ENCODE measurements at places on chromosomes 5 and 9.

DNA sequence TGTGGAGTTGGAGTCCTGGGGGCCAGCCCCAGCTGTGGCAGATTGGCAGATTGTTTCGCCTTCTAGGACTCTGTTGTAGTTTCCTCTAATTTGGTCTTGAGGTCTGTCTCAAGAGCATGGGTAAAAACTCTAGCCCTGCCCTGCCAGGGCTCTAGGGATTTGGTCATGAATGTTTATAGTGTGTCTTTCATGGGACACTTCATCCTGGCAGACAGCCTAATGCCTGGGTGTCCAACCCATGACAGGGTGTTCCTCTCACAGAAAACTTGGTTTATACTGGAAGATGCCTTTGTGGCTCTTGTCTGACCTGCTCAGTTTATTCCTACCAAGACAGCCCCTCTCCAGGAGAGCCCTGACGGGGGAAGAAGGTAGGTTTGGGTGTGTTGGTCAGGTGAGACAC, 45.5 kb downstream of the GALNT12 start:
- DNase-seq, result no peak

DNA sequence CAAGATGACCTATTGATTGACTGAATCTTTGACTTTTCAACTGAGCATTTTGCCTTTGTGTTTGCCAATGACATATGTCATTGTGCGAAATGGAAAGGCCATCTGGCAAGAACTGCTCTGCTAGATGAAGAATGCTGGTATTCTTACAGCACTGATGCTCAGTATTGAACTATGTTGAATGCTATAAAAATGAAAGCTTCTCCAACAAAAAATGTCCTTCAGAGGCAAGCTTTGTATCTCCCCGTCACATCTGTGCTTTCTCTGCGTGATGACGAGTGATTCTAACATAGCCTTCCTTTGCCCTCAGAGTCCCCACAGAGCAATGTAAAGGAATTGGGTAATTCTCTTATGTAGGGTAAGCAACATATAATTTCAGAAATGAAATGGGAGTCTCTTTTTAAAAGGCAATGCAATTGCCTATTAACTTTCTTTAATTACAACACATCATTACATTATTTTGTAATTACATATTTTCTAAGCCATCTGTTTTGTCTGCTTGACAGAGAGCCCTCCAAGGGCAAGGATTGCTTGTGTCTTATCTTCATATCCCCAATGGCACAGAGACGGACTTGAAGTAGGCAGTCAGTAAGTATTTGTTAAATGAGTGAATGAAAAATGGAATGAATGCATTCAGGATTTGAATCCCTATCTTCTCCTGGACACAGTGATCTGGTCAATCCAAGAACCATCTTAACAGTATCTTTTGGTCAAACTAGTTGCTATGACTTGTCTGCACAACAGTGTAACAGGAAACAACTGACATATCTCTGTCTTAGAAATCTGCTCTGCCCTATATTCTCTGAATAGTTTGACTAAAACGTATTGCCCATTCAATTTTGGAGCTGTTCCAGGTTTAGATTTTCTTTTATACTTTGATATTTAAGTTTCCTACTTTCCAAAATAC, 46.1 kb downstream of the ENC1 start:
- no peak for DNase-seq

- no peak for DNase-seq
These were observed 51.0 kb downstream of the SH3PXD2B start for GRCh38 chr5:172403189-172403796.

DNA sequence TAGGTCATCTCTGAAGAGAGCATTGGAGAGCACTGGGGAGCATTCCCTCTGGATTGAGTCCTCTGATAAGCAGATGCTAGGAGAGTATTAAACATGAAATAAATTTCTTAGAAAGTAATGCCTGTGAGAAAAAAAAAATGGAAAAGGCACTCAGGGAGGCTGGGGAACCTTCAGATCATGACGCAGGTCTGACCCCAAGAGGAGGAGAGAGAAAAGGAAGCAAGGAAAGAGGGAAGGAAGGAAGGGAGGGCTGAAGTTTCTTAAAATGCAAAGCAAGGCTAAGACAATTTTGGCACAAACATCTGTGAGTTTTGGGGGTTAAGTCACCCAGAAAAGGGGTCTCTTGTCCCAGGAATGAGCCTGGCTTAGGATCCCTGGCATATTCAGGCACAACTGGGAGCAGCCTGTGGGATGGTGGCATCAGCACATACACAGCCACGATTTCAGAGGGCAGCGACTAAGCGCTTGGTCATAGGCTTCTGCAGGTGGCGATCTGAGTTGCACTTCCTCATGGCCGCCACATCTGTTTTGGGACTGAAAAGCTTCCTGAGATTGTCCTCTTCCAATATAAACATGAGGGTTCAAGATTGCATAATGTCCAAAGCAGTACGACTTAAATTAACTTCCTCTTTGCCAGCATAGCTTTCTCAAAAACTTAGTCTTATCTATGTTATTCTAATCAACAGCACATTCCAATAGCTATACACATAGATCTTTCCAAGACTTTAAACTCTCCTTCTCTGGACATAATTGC, 692.7 kb downstream of the DNAH5 start:
- DNase-seq, result peak; percentile 37

DNA sequence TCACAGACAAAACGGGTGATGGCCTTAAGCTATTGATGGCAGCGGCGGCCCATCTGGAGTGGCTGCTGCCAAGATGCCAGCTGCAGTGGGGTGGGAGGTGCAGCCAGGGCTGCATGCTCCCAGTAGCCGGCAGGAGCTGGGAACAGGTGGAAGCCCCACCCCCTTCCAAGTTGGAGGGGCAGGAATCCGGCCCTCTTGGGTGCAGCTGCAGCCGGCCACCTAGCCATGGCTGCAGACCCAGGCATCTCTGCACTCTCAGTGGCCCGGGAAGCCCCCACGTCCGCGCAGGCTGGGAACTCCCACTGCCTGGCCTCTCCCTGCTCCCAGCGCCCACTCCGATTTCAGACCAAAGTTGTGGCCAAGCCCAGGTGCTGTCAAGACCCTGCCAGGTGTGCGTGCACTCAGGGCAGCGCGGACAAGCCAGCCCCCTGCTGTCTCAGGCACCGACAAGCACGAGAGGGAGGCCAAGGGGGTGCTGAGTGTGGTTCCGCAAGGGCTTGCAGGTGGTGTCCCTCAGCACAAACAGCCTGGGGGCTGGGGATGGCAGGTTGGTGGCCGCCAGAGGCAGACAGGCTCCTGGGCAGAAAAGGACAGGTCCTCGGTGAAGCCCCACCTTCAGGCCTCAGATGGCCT, 115.1 kb upstream of the TSLP start:
- no peak for DNase-seq

DNA sequence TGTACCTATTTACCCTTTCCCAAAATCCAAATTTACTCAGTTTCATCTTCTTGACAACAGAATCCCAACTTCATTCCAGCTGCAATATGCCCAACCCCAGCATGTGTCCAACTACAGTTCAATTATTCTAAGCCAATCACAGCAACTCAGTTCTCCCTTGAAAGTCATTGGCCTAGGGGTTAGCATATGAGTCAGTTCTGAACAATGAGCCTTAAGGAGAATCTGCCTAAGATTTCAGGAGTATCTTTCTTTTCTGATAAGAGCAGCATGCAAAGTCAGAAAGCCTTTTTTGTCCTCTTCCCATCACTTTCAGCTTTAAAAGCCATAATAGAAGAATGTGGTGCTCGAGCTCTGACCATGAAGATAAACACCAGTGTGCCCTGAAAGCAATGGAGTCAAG, 44.4 kb upstream of the RASGRF2 start:
- no peak for DNase-seq

GRCh38 chr9:3237121-3237520, 288.7 kb downstream of the RFX3 start:
- no peak for DNase-seq

DNA sequence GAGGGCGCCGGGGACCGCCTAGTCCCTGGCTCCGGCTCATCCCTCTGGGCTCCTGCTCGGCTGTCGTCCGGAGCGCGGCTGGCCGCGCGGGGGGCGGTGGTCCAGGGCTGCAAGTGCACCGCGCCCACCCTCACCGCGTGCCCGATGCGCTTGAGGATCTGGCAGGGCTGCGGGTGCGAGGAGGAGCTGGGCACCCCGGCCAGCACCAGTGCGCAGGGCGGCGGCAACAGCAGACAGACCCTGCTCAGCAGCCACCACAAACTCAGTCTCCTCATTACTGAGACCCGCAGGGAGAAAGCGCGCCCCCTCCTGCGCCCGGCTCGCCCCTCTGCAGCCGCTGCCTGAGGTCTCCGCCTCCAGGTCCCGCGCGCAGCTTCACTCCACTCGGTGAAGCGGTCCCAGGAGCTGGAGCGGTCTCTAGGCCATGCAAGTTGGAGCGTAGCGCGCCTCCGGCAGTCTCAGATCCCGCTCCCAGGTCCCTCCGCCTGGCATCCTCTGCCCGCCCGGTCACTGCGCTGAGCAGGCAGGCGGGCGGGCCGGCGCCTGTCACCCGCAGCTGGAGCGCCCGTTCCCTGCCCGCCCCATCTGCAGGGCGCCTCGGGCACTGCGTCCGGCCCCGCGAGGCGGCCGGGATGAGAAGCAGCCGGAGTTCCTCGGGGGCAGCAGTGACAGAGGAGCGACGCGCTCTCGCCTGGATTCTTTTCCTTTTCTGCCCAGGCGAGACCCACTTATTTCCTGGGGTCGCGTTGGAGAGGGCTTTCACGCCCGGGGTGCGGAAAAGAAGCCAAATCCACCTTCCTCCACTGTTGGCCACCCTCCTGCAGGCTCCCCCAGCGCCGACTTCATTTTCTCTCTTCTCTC, 512 bp downstream of the GRIN3A start:
- DNase-seq, result no peak

DNA sequence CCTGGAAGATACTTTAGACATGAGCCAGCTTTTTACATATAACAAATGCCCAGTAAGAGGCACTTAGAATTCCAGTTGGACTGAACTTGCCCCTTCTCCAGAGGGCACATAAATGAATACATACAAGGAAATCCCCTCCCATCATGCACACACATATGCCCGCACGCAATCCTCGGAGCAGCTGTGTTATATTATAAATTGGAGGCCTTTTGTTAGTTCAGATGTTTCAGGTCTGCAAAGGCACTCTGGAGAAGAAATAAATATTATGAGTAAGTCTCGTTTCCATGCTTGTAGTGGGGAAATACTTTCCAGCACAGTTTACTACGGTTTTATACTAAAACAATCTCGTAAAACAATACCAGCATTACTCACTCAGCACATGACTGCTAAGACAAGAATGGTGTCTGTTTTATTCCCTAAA, 17.6 kb upstream of the MUSK start:
- DNase-seq, result peak; percentile 83

GRCh38 chr5:127085371-127085770, 12.1 kb upstream of the C5orf63 start:
- DNase-seq, result no peak

GRCh38 chr5:180499684-180500083, 5.5 kb downstream of the CNOT6 start:
- DNase-seq, result no peak

DNA sequence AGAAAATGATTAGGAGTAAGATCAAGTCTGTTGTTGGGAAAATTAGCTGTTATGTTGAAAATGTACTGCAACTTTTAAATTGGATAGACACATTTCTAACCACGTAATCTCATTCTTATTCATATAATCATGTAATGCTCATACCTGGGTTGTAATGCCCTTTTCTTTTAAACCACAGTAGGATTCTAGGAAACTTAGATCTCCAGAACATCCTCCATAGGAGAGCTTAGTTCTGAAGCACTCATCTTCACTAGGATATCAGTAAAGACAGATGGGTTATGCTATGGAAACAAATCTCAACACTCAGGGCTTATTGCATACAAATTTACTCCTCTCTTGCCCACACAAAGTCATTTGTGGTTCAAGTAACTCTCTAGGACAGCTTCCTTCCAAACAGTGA, 34.8 kb upstream of the ANXA1 start:
- DNase-seq, result no peak

DNA sequence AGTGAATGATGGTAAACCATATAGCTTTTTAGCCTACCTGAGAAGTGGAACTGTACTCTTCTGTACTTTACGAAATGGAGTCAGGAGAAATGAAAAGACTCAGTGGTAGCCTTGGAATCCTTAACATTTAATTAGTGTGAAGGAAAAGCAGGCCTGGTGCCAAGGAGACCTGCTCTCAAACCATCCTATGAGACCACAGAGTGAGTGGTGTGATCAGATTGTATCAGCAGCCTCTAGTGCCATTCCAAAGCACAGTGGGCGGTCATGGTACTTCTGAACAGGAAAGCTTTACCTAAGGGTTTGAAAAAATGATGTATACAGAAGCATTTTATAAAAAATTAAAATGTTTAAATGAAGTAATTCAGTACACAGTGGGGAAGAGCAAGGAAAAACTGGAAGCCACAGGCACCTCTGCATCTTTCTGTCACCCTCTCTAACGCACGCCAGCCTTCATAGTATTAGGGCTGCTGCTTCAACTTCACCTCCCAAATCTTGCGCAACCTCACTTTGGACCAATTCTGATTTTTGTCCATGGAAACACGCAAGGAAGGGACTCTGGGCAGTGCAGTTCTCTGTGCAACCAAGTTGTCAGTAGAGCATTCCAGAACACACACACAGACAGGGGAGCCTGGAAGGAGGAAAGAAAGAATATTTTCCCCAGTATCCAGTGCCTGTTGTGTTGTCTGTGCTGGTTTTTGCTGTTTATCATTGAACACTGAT, 203.7 kb downstream of the SH3GL2 start:
- DNase-seq, result no peak

GRCh38 chr5:135115591-135115990, 81.6 kb upstream of the PITX1 start:
- no peak for DNase-seq

All from H4 (cell line).